ENCODE measurements at places on chromosomes 6 and 20.

DNA sequence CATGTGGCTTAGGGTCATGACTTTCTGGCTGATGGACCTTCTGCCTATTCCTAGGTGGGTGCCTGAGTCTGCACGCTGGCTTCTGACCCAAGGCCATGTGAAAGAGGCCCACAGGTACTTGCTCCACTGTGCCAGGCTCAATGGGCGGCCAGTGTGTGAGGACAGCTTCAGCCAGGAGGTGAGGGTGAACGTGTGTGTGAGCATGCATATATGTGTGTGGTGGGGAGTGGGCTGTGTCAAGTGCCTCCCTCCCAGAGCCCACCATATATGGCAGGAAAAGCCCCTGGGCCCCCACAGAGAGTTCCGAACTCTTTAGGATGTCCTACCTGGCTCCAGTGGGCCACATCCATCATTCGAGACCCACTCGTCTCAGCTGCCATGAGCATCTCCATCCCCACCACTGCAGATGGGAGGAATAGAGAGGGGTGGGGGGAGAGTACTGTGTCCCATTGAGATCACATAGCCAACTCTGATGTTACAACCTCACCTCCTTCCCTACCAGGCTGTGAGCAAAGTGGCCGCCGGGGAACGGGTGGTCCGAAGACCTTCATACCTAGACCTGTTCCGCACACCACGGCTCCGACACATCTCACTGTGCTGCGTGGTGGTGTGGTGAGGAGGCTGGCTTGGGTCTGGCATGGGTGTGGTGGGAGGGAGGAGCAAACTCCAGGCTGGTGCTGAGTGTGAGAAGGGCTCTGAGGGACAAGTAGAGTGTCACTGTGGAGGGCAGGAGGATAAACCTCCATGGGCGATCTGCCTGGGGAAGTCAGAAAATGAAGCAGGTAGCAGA lies 3.2 kb downstream of the SLC22A7 start:
- DNase-seq = no peak

DNA sequence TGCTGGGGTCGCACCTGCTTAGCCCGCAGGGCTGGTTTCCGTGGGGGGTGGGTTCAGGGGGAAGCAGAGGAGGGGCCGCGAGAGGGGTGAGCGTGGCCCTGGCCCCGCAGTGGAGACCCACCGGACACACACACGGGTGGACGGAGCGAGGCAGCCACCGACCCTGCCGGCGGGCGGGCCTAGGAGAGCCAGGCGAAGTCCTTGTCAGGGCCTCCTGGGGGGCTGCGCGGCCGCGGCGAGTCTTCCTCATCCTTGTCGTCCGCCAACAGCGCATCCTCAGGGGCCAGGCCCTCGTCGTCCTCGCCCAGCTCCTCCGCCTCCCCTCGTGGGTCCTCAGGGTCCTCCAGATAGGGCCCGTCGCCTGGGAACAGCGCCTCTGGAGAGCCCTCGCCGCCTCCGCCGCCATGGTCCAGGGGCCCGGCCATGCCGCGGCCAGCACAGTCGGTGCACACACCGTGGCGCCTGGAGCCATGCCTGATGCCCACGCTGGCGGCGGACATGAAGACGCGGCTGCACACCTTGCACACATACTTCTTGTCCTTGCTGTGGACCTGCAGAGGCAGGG lies 7.3 kb downstream of the SLC2A4RG start:
- no peak for DNase-seq

DNA sequence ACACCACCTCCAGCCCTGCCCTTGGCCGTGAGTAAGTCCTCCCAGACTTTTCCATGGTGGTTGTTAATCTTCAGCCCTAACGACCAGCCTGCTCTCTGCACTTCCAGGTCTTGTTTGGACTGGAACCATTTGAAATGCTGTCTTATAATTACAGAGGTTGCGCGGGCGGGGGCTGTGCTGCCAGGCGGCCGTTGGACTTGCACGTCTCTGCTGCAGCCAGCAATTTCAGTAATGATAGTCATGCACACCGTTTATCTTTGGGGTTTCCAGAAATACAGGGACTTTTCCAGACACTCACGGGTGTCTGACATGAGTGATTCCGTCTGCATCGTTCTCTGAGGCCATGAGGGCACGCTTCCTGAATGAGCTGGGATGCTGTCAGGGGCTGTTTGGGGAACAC lies 118.2 kb downstream of the BMP7 start:
- no peak for DNase-seq

GRCh38 chr6:139625081-139625939 lies 250.9 kb upstream of the CITED2 start:
- no peak for DNase-seq

GRCh38 chr6:15319677-15320076 lies 73.8 kb downstream of the JARID2 start:
- no peak for DNase-seq

DNA sequence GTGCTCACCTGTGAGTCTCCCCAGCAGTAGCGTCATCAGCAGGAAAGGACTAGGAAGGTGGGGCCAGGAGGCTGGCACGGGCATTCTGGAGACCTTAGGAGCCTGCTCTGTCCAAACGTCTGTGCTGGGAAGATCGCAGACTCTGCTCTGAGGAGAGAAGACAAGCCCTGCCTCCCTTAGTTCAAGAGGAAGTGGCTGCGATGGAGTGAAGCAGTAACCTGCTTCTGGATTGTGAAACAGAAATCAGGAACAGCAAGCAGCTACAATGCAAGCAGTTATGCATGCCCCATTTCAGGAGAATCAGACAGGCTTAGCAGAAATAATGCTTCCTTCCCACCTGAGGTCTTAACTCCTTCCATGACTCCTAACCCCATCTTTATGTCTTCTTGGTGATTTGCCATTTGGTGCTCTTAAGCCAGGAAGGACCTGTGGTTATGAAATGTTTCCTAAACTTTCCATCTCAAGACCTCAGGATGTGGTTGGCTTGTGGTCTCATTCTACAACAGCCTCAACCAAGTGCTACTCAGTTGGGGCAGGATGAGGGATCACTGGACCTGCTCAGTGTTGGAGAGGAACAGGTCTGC lies at the start of gene SIRPB1:
TSS of gene SIRPB1 (minus strand) at position 149 of the 584 bp plus-strand sequence. CDS start at position 84, 65 bp downstream.
- no peak for DNase-seq

GRCh38 chr20:59074456-59074855 lies 31.9 kb upstream of the PRELID3B start:
- no peak for DNase-seq

DNA sequence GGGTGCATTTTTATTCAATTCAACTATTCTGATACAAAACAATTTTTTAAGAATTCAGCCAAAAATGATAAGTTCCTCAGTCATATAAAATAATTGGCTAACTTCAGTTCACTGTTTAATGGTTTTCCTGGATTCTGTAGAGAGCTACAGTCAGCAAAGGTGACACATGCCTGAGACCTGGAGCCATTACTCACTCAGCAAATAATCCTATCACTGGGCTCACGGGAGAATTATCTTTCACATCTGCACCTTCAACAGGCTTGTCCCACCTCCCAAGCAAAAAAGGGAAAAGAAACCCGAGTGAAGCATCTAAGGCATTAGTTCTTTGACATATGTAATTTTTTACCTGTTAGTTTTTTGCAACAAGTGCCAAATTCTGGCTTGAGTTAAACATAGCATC lies 34.9 kb upstream of the FOXA2 start:
- no peak for DNase-seq

DNA sequence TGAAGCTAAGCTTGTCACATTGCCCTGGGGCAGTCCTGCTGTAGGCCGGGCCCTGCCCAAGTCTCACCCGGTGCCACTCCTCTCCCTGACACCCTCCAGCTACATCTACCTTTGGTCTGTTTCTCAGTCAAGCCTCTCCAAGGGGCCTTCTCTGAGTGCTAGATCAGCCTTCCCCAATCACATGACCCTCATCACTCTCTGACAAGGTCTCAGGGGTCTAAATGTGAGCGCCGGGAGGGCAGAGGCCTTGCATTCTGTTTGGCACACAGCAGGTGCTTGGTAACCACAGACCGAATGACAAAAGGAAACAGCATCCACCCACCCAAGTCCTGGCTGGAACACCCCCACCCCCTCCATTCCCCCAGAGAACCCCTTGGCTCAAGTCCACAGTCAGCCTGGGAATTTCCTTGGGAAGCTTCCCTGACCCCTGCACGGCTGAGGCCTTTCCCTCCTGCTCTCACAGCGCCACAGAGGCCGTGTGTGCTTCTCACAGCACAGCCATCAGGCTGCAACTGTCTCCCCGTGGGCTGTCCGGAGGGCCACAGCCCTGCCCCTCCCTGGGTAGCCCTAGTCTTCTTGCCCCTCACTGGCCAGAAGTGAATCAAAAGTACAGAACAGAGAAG lies 32.9 kb downstream of the PKIG start:
- peak; percentile 12 for DNase-seq

- DNase-seq = no peak
Observed at GRCh38 chr6:32603888-32604287, 14.2 kb upstream of the HLA-DRB1 start.

DNA sequence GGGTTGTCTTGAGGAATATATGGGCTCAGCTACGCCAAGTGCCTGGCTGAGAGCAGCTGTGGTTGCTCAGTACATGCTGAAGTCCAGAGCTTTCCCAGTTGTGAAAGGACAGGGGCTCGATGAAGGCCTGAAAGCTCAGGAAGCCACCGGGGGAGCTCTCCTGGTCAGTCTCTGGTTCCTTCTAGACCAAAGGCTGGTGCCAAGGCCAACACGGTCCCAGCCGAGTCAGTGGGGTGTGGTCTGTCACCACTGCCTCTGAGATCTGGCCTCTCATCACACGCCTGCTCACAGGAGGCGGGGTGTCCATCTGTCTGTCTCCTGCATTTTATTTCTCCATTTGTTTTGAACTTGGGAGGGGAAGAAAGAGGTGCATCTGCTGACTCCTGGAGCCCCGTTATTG lies 4.9 kb upstream of the FAM83C start:
- no peak for DNase-seq

GRCh38 chr20:58081846-58082245 lies 146.6 kb downstream of the ANKRD60 start:
- DNase-seq = no peak

GRCh38 chr6:67875877-67876383 lies 759.2 kb upstream of the ADGRB3 start:
- DNase-seq = no peak

GRCh38 chr6:13445005-13445743 lies 42.2 kb downstream of the GFOD1 start:
- DNase-seq = no peak

GRCh38 chr20:3751305-3751674 lies 16.3 kb downstream of the ADISSP start:
- no peak for DNase-seq

GRCh38 chr6:92369309-92369708 lies 1050.0 kb downstream of the EPHA7 start:
- no peak for DNase-seq

DNA sequence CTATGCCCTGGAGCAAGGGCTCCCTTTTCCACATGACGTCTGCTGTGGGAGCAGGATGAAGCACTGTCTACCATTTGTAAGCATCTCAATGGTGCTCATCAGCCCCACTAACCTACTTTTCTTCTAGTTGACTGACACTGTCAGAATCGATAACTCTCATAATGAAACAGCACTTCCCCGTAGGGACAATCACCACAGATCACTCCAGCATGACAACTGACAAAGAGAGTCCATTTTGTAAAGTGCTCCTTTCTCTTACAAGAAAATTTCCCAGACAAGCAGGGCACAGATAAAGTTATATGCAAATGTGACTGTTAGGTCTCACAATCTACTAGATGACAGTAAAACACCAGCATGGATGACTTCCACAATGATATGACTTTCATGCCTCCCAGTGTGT lies 46.4 kb downstream of the HEBP2 start:
- DNase-seq = no peak

- DNase-seq = no peak
Observed at GRCh38 chr20:48691523-48691922, 136.3 kb downstream of the PREX1 start.

DNA sequence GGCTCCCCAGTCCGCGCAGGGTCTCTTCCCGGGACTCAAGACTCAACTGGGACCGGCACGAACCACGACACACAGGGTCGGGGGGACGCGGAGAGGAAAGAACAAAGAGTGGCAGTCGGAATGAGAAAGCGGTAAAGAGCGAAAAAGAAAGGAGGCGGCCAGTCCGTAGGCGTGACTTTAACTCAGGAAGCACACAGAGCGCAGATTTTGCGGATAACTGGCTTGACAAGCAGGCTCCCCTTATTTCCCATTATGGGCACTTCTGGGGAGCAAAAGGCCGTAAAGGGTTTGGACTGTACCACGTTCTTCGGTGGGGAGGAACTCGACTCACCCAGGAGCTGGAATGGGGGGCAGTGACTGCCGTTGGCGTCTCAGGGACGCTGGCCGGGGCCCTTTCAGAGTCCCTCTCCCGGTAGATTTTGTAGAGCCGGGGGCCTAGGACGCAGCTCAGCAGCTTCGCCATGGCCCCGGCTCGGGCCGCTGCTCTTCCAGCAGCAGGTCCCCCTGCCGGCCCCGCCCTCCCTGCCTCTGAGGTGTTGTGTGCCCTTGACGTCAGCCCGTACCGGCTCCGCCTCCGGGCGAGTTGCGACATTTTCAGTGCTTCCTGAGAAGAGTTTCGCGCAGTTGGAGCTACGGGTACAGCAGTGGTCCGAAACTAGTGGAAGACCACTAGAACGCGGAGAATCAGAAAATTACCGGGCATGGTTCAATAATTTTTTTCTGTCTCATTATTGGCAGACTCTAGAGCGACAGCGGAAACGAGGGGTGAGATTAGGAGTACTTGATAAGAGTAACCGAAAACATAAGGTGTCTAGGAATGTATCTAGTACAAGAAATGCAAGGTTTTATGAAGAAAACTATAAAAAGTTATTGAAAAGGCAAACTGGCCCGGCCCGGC lies at the start of gene ABHD16A:
TSS of gene ABHD16A (minus strand) at position 506 of the 898 bp plus-strand sequence. CDS start at position 463, 43 bp downstream.
- DNase-seq = peak; percentile 98

- DNase-seq = no peak
Observed at GRCh38 chr6:80174900-80175572, 68.6 kb downstream of the BCKDHB start.

DNA sequence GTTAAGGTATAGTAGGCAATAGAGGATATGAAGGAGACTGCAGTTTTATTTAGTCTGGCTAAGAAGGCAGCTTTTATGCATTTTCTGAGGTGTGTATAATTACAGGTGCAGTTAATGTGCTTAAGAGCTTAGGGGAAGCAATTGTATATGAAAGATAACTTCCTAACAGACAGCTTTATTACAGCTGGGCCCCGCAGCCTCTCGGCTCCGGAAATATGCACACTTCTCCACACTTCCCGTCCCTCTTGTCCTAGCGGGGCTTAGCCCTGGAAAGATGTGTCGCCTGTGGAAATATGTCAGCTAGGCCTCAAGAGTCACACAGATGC lies 178.4 kb upstream of the ARID1B start:
- no peak for DNase-seq

DNA sequence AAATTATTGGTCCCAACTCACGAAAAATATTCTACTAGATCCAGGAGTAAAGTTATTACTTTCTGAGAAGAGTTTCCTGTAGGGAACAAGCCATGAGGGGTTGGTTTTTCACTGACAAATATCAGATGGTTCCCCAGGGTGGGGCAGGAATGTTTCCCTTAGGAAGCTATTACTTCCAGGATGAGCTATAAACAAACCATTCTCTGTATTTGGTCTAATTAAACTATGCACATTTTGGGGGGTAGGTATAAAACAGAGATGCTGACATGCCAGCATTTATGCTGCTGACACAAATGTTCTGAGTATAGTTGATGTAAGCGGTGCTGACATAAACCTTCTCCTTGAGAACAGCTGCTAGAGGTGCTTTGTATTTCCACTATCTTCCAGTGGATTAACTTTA lies 54.2 kb downstream of the OGFRL1 start:
- no peak for DNase-seq

Data from activated naive CD8-positive, alpha-beta T cell treated with anti-CD3 and anti-CD28 coated beads, Interleukin-2, amount 50 U/mL, for 24 hours (primary cell).